Thoracic aorta (tissue), 2 donors: ENCODE measurements at places on chromosomes 11 and 22.

DNA sequence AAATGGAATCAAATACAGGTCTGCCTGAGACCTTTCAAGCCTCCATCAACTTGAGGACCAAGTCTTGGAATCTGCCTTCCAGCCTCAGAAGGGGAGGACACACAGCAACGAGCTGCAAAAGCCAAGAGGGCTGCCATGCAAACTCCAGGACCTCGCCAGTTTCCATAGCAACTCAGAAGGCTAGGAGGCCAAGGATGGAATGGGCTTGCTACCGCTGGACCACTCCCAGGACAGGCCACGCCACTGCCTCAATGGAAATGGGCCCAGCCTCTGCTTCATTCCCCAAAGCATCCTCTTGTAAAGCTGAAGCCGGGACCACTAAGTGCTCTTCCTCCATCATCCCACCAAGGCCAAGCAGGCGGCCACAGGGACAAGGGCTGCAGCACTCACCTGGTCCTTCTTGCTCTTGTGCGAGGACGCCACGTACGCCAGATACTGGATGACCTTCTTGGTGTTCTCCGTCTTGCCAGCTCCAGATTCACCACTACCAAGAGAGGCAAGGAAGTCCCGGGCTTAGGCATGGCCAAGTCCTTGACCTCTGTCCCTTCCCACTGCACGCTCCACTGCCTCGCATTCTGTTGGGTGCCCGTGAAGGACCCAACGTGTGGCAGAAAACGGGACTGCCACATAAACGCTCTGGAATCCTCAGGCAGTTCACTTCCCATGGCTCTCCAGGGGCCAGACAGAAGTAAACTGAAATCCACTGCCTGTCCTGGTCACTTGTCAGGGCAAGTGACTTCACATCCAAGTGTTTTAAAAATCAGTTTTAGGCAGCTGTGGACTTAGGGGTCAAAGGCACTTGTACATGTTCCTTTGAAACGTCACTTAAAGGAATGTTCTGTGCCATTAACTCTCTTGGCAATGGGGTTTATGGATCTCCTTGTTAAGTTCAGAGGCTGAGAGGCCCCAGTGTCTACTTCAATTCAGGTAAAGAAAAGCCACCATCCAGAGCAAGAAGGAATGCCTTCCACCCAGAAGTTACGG is 61.3 kb downstream of the MYH9 start:
- peak overlapping the region; percentile 99 for H3K27ac ChIP-seq
- peaks cover 48% of the 10 kb centered on the region for H3K36me3 ChIP-seq
- no peak for DNase-seq

GRCh38 chr11:71976551-71976950 is 22.2 kb upstream of the IL18BP start:
- DNase-seq, result no peak
- peaks cover 2% of the 10 kb centered on the region for H3K36me3 ChIP-seq
- no peak overlapping the region for H3K4me3 ChIP-seq
- no peak overlapping the region for H3K27ac ChIP-seq

DNA sequence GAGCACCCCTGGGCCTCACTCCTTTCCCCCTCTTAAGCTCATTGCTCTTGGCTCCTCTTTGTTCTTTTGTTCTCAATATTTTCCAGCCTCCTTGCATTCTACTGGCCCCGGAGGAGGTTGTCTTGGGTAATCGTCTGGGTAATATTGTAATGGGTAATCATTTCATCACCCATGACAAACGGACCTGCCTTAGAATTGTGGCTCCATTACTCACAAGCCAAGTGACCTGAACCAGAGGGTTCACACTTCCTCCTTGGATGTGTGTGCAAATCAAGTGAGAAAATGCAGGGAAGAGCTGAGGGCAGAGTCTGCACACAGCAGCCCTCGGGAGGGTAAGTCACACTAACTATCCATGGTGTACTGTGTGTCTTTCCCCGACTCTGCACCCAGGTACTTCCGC is 305.0 kb downstream of the BUD13 start:
- H3K27ac ChIP-seq, result no peak overlapping the region
- H3K36me3 ChIP-seq, result no peaks in the 10 kb centered on the region
- H3K4me1 ChIP-seq, result peaks cover 5% of the 10 kb centered on the region
- no peak overlapping the region for H3K4me3 ChIP-seq

DNA sequence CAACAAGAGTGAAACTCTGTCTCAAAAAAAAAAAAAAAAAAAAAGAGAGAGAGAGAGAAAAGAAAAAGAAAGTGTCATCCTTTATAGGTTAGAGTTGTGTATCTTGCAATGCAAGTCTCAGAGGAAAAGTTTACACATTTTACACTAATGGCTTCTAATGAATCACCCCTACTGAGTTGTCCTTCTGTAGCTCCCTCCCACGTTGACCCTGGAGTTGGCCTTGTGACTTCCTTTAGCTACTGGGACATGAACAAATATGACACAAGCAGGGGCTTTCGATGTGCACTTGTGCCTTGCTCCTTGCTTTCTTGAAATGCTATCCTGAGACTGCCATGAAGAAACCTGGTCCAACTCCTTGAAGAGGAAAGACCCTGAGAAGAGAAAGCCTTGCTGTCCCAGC is 2.4 kb upstream of the SMCO4 start:
- no peak overlapping the region for H3K4me3 ChIP-seq
- peaks cover 19% of the 10 kb centered on the region for H3K4me1 ChIP-seq
- no peaks in the 10 kb centered on the region for H3K36me3 ChIP-seq

DNA sequence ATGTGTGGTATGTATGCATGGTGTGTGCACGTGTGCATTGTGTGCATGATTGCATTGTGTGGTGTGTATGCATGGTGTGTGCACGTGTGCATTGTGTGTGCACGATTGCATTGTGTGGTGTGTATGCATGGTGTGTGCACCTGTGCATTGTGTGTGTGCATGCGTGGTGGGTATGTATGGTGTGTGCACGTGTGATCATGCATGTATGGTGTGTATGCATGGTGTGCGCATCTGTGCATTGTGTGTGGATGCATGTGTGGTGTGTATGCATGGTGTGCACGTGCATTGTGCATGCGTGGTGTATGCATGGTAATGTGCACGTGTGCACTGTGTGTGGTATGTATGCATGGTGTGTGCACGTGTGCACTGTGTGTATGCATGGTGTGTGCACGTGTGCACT is 16.8 kb downstream of the ALG12 start:
- no peaks in the 10 kb centered on the region for H3K4me1 ChIP-seq
- DNase-seq, result no peak
- no peak overlapping the region for H3K4me3 ChIP-seq
- H3K27me3 ChIP-seq, result no peaks in the 10 kb centered on the region

DNA sequence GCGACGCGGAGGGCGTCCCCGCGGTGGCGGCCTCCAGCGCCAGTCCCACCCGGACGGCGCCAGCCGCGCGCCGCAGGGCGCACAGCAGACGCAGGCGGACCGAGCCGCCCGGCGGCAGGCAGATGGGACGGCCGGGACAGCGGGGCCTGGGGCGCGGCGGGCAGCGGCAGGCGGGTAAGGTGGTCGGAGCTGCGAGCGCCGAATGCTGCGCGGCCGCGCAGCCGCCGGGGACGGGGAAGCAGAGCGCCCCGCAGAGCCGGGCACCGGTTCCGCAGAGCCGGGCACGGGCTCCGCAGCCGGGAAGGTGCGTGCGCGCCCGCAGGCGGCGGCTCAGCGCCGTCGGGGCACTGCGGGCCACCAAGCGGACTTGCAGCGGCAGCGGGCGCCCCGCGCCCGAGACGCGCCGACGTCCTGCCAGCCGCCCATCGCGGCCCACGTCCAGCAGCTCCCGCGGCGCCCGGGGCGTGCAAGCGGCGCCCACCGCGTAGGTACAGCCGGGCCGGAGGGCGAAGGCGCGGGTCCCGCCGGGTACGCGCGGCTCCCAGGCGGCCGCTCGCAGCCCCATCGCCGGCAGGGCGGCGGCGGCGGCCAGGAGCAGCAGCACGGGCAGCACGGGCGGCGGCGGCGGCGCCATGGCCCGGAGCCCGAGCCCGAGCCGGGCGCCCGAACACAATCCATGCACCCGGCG is 739 bp downstream of the CELSR1 start:
- no peak overlapping the region for H3K27ac ChIP-seq
- H3K27me3 ChIP-seq, result peaks cover 9% of the 10 kb centered on the region
- no peak for DNase-seq
- H3K36me3 ChIP-seq, result no peaks in the 10 kb centered on the region
- peak overlapping the region; percentile 61 for H3K4me3 ChIP-seq

DNA sequence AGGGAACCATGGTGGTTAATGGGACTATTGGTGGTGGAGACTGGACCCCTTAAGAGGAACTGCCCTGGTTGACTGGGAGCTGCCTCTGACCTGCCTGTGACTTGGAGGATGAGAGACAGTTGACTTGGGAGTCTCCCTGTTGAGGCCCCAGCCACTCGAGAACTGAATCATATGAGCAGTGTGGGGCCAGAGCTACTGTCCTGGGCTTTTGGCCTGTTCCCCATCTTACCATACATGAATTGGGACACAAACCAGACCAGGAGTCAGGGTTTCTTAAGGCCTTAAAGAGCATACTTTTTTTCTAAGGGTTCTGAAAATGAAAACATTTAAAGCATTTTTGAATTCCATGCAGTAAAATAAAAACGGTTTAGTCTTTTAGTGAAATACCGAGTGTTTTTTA is 92.8 kb downstream of the TEAD1 start:
- H3K4me1 ChIP-seq, result peaks cover 8% of the 10 kb centered on the region
- no peaks in the 10 kb centered on the region for H3K27me3 ChIP-seq
- no peak overlapping the region for H3K4me3 ChIP-seq
- no peak for DNase-seq
- H3K36me3 ChIP-seq, result no peaks in the 10 kb centered on the region

GRCh38 chr22:50713571-50714056 is 24.4 kb upstream of the ACR start:
- H3K36me3 ChIP-seq, result no peaks in the 10 kb centered on the region
- H3K4me1 ChIP-seq, result no peaks in the 10 kb centered on the region
- no peak overlapping the region for H3K27ac ChIP-seq
- DNase-seq, result no peak
- no peak overlapping the region for H3K4me3 ChIP-seq
- H3K27me3 ChIP-seq, result no peaks in the 10 kb centered on the region

- DNase-seq, result no peak
- H3K27ac ChIP-seq, result no peak within 1 kb of the TSS
- peaks cover 21% of the 10 kb centered on the region for H3K27me3 ChIP-seq
- no peak within 1 kb of the TSS for H3K4me3 ChIP-seq
- no peaks in the 10 kb centered on the region for H3K36me3 ChIP-seq
Observed at GRCh38 chr11:72673943-72674828, at the start of gene PDE2A. Gene PDE2A, minus strand, starts transcription at chr11:72674422. Its CDS starts 215 bp downstream, at chr11:72674207.

DNA sequence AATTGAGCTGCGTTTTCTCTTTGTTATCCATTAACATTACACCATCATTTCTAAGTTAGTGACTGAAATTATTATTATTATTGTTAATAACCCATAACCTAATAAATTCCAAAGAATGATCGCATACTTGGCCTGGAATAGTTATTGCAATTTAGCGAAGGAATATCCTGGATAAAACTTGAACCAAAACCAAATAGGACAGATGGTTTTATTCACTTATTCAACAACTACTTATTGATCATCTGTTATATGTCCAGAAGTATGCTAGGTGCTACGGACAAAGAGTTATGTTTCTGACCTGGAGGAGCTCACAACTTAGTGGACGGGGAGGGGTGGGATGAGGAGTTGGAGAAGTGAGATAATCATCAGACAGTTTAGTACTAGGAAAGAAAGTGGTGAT is 44.8 kb upstream of the ARHGAP20 start:
- H3K27me3 ChIP-seq, result no peaks in the 10 kb centered on the region
- H3K27ac ChIP-seq, result no peak overlapping the region
- no peak overlapping the region for H3K4me3 ChIP-seq
- no peaks in the 10 kb centered on the region for H3K36me3 ChIP-seq
- peaks cover 2% of the 10 kb centered on the region for H3K4me1 ChIP-seq

DNA sequence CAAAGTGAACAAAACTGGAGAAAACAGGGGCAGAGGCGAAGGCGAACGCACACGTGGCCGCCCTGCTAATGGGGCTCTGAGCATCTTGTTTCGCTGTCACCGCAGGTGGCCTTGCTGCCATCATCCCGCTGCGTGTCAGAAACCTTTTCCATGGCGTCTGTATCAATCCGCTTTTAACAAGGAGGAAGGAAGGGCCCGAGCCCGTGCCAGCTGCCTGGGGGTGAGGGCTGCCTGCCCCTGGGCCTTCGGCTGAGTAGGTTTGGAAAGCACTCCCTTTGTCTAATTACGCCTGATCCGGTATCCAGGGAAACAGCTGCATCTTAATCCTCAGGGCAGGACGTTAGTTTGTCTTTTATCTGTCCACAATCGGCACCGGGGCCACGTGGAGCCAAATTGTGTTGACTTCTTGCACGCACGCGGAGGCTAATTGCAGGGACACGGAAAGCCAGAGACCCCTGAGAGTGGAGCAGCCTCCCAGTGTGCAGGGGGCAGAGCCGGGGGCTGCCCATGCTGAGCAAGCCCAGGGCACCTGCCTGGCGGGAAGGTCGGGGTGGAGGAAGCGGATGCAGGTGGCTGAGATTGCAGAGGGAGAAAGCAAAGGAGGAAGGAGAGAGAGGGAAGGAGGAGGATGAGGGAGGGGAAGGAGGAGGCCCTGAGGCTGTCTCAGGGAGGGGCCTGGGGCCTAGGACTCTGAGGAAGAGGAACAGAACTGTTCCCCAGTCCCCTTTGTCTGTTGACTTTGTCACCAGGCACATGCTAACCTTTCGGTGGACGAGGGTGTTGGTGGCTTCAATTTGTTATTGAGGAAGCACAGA is 19.2 kb upstream of the TH start:
- H3K27me3 ChIP-seq, result no peaks in the 10 kb centered on the region
- H3K4me3 ChIP-seq, result no peak overlapping the region
- H3K27ac ChIP-seq, result no peak overlapping the region
- no peak for DNase-seq
- H3K4me1 ChIP-seq, result no peaks in the 10 kb centered on the region

GRCh38 chr11:65919573-65920371 is 546 bp downstream of the DRAP1 start:
- peaks cover 48% of the 10 kb centered on the region for H3K4me1 ChIP-seq
- H3K27me3 ChIP-seq, result no peaks in the 10 kb centered on the region
- H3K4me3 ChIP-seq, result peak overlapping the region; percentile 86
- H3K36me3 ChIP-seq, result peaks cover 3% of the 10 kb centered on the region
- DNase-seq, result no peak

GRCh38 chr11:67054836-67055523 is 1.7 kb upstream of the RHOD start:
- H3K4me1 ChIP-seq, result peaks cover 15% of the 10 kb centered on the region
- no peak for DNase-seq
- peak overlapping the region; percentile 89 for H3K27ac ChIP-seq

DNA sequence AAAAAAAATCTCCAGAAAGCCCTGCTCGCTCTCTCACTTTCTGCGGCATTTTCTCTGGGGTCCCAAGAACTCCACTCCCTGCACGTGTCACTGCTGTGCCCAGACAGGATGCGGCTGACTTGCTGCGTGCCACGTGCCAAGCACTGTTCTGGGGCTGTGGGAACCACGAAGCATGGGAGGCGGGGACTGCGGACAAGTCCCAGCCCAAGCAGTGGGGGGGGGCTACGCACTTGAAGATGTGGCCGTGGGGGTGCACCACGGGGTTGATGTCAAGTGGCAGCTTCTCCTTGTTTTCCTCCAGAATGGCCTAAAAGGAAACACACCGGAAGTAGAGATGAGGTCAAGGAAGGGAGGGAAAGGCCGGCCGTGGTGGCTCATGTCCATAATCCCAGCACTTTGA is 10.8 kb downstream of the TTLL12 start:
- no peak overlapping the region for H3K4me3 ChIP-seq
- H3K27me3 ChIP-seq, result no peaks in the 10 kb centered on the region
- no peak overlapping the region for H3K27ac ChIP-seq
- no peaks in the 10 kb centered on the region for H3K4me1 ChIP-seq
- no peak for DNase-seq
